ENCODE measurements at places on chromosomes 3 and 15. TPM values are rescaled to one million over a fixed set of nuclear protein-coding genes. Genes with fewer than 3 reads are reported as not detected.

MASP1 gene
- total RNA-seq: not detected

LRRC31 gene
- total RNA-seq: not detected

DAZL gene
- total RNA-seq: not detected

DNA sequence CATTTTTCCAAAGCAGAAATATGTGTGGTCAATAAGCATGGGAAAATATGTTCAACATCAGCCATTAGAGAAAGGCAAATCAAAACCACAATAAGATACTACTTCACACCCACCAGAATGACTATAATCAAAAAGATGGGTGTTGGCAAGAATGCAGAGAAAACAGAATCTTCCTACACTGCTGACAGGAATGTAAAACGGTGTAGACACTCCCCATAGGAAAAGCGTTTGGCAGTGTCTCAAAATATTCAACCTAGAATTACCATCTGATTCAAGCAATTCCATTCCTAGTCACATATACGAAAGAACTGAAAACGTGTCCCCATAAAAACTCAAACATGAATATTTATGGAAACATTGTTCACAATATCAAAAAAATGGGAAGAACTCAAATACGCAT is 123.3 kb downstream of the ADAMTS17 start:
- H3K4me1 ChIP-seq: no peaks in the 10 kb centered on the region
- H3K4me3 ChIP-seq: no peak overlapping the region
- no peak for DNase-seq
- no peaks in the 10 kb centered on the region for H3K36me3 ChIP-seq
- no peaks in the 10 kb centered on the region for H3K27me3 ChIP-seq
- no peak overlapping the region for H3K27ac ChIP-seq

- no peaks in the 10 kb centered on the region for H3K36me3 ChIP-seq
- no peak overlapping the region for H3K27ac ChIP-seq
- H3K4me1 ChIP-seq: no peaks in the 10 kb centered on the region
- no peak for DNase-seq
- no peak overlapping the region for H3K4me3 ChIP-seq
- H3K27me3 ChIP-seq: no peaks in the 10 kb centered on the region
Observed at GRCh38 chr3:142613491-142613890, 17.3 kb downstream of the PLS1 start.

TRIM42 gene
- not detected for total RNA-seq

DNA sequence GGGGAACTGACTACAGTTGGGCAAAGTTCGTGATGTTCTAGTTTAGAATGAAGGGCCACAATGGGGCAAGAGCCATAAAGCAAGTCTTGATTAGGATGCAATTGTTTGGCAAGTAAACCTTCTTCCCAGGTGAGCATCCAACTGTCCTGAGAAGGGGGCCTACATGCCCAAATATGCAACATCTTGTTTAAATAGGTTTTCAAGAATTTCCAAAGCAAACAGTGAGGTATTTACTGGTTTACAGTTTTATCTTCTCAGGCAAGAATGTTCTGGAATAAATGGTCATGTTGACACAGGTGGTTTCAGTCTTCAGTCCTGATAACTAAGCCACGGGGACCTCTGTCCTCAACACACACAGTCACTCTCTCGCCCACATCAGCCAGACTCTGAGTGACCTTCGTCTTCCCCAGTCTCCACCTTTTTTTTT is 90.3 kb upstream of the FAM174B start:
- H3K27me3 ChIP-seq: no peaks in the 10 kb centered on the region
- no peaks in the 10 kb centered on the region for H3K36me3 ChIP-seq
- DNase-seq: no peak
- no peaks in the 10 kb centered on the region for H3K4me1 ChIP-seq
- no peak overlapping the region for H3K4me3 ChIP-seq

- no peak for DNase-seq
- peaks cover 57% of the 10 kb centered on the region for H3K4me1 ChIP-seq
- H3K27ac ChIP-seq: no peak overlapping the region
- no peaks in the 10 kb centered on the region for H3K27me3 ChIP-seq
- peaks cover 13% of the 10 kb centered on the region for H3K36me3 ChIP-seq
- H3K4me3 ChIP-seq: no peak overlapping the region
Observed at GRCh38 chr3:33058765-33059164, 38.2 kb downstream of the GLB1 start.

- no peak for DNase-seq
- peaks cover 15% of the 10 kb centered on the region for H3K36me3 ChIP-seq
- no peaks in the 10 kb centered on the region for H3K27me3 ChIP-seq
- H3K27ac ChIP-seq: no peak overlapping the region
- H3K4me3 ChIP-seq: no peak overlapping the region
Observed at GRCh38 chr15:32778391-32779176, 60.8 kb downstream of the GREM1 start.

DNA sequence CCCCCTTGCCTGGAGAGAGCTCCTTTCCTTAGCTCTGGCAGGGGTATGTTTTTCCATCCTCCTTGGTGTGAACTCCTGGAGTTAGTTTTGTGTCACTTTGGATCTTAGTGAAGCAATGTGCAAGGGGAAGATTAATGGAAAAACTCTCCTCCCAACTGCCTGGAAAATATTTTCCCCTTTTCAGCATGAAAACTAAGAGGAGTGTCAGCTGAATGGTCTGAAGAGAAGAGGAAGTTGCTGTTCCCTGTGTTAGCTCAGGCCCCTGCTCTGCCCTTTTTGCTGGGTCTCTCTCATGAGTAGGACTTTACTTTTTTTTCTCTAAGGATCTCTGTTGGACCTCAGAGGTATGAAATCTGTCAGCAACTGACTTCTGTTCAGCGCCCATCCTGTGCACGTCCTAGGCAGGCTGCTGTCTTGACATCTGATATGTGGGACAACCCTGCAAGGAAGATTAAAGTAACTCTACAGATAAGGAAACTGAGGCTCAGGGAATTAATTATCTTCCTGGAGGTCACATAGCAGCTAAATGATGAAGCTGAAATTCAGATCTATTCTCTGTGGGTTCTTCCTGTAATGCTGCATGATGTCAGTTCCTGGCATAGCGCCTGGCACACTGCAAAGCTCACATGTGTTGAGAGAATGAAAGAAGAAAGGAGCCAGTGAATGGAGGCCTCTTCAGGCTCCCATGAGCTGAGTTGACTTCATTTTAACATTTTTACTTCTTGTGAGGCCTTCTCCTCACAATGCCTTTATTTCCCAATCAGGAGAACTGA is 109.7 kb upstream of the GALNT15 start:
- no peak for DNase-seq
- H3K27ac ChIP-seq: no peak overlapping the region
- no peaks in the 10 kb centered on the region for H3K4me1 ChIP-seq
- no peaks in the 10 kb centered on the region for H3K27me3 ChIP-seq

DNA sequence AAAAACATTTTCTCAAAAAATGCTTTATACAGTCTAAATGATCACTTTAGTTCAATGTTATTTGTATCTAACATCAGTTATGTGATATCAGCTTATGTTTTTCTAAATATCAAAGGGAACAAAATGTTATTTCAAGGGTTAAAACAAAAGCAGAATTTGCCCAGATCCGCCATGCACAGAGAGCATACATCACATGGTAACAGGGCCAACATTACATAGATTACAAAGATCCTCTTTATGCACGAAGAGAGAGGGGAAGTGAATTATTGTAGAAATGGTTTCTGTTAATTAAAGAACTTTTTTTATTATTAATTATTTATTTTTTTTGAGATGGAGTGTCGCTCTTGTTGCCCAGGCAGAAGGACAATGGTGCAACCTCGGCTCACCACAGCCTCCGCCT is 100.8 kb upstream of the MME start:
- H3K27ac ChIP-seq: no peak overlapping the region
- H3K27me3 ChIP-seq: no peaks in the 10 kb centered on the region
- no peak for DNase-seq
- H3K4me3 ChIP-seq: no peak overlapping the region

DNA sequence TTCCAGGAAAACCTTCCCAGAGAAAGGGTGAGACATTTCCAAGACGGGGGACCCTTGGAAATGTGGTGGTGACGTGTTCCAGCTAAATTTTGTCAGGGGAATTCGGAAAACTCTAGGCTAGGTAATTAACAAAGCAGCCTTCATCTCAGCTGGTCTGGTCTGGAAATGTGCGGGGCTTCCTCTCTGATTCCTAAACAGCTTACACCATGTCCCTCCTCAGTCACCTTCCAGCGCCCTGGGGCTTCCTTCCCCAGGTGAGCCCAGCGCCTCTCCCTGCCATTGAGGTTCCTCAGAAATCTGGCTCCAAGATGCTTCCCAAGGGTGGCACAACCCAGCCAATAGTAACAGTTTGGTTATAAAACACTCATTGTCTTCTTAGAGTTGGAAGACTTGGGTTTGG is 571 bp downstream of the ACAD9 start:
- H3K4me1 ChIP-seq: peaks cover 19% of the 10 kb centered on the region
- H3K27me3 ChIP-seq: no peaks in the 10 kb centered on the region
- DNase-seq: no peak
- H3K4me3 ChIP-seq: peak overlapping the region; percentile 74

DNA sequence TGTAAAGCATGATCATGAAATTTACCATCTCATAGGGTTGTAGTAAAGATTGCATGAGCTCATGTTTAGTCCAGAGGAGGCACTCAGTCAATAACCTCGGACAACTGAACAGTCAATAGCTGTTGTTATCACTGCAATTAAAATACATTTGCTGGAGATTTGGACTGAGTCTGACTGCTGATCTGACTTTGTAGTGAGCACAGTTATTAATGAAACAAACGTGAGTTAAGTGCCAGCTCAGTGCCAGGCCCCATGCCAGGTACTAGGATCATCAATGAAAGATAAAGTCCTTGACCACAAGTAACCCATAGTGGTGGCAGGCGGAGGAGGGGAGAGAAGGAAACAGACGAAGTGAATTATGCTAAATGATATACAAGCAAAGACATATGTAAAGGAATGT is 43.7 kb upstream of the PRICKLE2 start:
- H3K4me3 ChIP-seq: no peak overlapping the region
- no peaks in the 10 kb centered on the region for H3K4me1 ChIP-seq
- no peak for DNase-seq
- no peaks in the 10 kb centered on the region for H3K36me3 ChIP-seq
- H3K27ac ChIP-seq: no peak overlapping the region
- H3K27me3 ChIP-seq: peaks cover 4% of the 10 kb centered on the region

DNA sequence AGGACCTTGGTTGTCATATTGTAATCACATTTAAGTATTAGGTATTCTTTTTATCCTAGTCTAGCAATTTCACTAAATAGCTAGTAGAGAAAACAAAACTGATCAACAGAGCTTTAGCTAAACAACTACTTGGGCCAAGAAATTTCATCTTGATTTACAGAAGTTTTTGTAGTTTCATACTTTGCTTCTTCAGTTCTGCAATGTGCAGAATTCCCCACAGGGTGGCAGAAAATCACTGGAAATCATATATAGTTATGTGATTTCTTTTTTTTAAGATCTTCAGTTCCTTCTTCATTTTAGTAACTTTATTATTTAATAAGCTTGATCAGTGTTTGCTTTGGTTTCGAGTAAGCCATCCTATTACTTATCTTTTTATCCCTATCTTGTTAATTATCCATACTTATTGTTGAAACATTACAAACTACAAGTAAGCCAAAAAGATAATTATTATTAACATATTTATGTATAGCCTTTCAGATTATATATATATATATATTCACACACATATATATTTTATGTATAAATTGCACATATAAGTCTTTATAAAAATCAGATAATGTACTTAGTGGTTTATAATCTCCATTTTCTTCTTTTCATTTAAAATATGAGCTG is 2.2 kb upstream of the BNIP2 start:
- peak; percentile 32 for DNase-seq
- no peak overlapping the region for H3K27ac ChIP-seq
- no peaks in the 10 kb centered on the region for H3K36me3 ChIP-seq

All from naive thymus-derived CD4-positive, alpha-beta T cell (primary cell).